NB4 (cell line): ENCODE measurements at places on chromosomes 2 and 18.

- DNase-seq = no peak
Observed at GRCh38 chr2:18078216-18078615, 199.7 kb downstream of the KCNS3 start.

DNA sequence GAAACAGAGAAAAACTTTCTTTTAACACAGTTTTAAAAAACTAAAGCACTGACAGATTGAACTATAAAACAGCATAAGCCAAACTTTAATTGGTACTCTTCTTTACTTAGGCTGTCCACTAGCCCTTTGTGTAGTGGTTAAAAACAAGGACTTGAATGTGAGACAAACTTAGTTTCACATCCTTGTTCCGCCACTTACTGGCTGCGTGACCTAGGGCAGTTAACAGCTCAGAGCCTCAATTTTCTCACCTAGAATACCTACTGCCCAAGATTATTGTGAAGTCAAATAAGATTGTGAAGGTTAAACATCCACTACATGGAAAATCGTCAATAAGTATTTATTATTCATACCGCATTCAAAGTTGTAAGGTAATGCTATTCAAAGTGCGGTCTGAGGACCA lies 2.0 kb downstream of the WDR35 start:
- DNase-seq = peak; percentile 33

DNA sequence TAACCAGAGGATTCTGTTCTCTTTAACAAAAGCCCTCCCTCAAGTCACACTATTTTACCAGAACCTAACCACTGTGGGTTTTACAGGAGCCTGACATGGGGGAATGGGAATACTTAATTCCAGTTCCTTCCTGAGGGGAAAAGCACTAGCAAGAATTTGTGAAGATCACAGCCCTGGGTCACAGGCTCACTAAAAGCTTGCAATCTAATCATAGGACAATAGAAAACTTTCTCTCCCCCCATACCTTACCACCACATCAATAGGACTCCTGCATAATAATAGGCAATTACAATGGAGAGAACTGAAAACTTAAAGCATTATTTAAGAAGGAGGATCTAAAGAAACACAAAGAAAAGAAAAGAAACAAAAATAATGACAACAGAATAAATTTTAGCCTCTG lies 225.8 kb upstream of the ZNF804A start:
- DNase-seq = no peak

GRCh38 chr2:8628866-8629209 lies 53.0 kb upstream of the ID2 start:
- no peak for DNase-seq

- DNase-seq = no peak
Observed at GRCh38 chr2:156864325-156864724, 393.2 kb upstream of the GALNT5 start.

- no peak for DNase-seq
Observed at GRCh38 chr2:42199626-42200025, 30.5 kb downstream of the EML4 start.

- DNase-seq = no peak
Observed at GRCh38 chr2:175929850-175930249, 72.2 kb downstream of the LNPK start.

GRCh38 chr2:140247451-140248195 lies 1467.4 kb upstream of the NXPH2 start:
- DNase-seq = no peak

- peak; percentile 87 for DNase-seq
Observed at GRCh38 chr2:168490015-168490874, 34.2 kb downstream of the CERS6 start.

GRCh38 chr2:236636261-236636660 lies 66.6 kb downstream of the ACKR3 start:
- no peak for DNase-seq

- no peak for DNase-seq
Observed at GRCh38 chr2:23235736-23236135, 149.2 kb upstream of the KLHL29 start.

GRCh38 chr2:147385600-147385999 lies 459.2 kb upstream of the ACVR2A start:
- DNase-seq = no peak

DNA sequence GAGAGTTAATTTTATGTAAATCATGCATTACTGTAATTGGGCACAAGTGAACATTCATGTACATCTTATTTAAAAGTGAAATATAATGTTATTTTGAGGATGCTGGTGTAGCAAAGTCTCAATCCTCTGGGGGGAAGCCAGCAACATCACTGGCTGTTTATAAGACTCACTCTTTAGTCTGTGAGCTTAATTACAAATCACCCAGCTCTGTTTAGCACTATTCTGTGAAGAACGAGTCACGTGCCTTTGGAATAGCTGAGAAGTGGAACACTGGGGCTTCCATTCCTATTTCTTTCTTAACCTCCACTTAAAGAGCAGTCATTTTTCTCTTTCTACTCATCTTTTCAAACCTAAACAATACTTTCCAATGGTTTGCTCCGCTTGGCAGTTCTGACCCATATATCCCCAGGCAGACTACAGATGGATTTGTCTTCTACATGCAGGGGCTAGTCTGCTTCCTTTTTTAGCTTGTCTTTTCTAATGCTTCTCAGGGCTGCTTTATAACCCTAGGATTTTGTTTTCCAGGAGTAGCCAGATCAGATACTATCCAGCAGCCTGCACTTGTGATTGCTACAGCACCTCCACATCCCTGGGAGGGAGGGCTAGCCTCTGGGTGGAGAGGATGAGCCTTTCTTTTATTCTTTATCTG lies 95.3 kb upstream of the CAVIN2 start:
- no peak for DNase-seq

DNA sequence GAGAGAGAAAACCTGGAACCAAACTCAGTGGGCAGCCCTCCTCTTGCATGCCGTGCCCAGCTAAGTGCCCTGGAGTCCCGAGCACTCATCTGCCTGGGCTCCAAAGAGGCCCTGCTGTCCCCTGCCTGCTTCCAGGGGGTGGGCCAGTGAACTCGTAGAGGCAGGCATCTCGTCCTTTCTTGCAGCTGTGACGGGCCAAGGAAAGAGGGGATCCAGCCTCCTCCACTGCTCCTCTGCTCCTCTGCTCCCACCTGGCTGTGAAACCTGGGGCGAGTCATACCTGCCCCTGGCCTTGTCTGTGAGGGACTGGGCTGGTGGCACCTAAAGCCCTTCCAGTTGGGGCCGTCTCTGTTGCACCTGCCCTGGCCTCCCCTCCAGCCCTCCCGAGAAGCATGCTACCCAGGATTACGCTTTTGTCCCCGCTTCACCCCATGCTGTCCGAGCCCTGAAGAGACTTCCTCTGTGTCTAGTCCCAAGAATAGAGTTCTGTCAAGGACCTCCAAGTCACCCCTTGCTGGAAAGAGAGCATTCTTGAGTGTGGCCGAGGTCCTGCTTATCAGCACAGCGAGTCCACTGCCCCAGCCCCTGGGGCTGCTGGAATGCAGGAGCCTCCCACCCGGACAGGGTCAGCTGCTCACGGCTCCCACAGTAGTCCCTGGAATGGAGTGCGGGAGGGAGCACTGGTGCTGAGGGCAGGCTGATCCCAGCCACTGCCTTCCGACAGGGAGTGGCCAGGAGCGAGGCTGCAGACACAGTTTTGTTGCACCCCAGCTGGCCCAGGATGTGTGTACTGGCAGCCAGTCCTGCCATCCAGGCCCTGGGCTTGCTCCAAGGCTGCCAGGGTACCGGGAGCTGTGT lies 14.3 kb downstream of the KCNK3 start:
- DNase-seq = no peak

- no peak for DNase-seq
Observed at GRCh38 chr2:11123001-11123809, 32.1 kb upstream of the SLC66A3 start.

DNA sequence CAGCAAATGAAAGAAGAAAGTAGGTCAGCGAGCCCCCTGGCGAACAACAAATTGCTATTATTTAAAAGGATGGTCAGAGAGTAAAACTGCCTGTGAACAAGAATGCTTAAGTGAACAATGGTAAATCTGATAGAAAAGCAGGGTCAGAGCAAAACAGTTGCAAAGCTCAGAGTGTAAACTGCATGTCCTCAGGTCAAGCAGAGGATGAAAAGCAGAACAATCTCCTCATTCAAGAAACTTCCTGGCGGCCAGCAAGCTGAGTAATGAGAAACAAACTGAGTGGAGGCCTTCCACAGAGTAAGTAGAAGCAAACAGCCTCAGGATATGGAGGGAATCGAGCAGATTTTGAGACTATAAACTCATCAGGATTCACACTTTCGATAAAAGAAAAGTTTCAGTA lies 117.9 kb downstream of the PPP1R1C start:
- no peak for DNase-seq

GRCh38 chr2:19806131-19806530 lies 95.7 kb downstream of the TTC32 start:
- DNase-seq = no peak

GRCh38 chr2:99719102-99719501 lies 229.3 kb upstream of the REV1 start:
- no peak for DNase-seq

DNA sequence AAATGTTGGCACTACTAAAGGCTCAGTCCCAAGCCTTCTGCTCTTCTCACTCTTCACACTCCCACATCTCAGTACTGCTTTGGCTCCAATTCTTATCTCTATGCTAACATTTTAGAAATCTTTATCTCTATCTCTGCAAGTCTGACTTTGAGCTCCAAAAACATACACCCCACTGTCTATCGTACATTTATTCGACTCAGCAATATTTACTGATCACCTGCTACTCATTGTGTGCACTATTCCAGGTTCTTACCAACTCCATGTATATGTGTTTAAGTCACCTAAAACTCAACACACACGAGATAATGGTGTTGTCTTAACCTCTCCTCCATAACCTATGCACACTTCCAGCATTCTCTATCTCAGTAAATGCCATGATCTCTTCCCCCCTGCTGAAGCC lies 268.2 kb upstream of the CRIM1 start:
- no peak for DNase-seq

DNA sequence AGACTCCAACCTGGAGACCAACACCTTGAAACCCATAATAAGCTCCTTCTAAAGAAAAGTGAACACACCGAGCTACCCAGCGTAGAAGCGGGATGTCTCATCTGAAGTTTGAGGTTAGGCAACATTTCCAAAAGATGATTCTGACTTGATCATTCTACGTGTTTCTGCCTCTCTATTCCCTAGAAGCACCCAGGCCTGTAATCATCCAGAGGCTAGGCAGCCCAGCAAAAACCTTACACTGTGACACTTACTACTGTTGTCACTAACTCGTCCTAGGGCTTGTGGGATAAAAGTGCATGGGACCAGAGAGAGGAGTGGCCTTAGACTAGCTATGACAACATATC lies 1.4 kb downstream of the ZBTB14 start:
- no peak for DNase-seq

DNA sequence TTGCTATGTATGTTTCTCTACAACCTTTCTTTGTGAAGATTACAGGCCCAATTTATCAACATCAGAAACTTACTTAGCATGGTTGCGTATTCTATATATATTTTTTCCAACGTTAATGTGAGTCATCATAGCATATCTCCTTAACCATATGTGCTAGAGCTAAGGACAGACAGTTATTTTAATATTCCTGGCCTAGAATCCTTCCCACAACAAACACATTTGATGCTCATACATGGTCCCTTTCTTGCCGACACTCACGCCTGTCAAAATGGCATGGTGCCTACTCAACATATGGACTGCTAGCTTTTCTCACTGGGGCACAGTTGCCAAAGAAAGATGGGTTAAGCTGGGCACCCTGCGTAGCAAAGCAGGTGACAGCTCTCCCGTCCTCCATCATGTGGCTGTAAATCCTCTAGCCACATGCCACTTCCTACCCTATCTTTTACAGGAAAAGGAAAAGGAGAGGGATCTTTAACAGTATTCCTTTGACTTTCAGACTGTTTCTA lies 75.2 kb upstream of the GALNT5 start:
- no peak for DNase-seq

GRCh38 chr2:199756743-199757142 lies 94.2 kb downstream of the FTCDNL1 start:
- no peak for DNase-seq

GRCh38 chr2:199690225-199690624 lies 160.8 kb downstream of the FTCDNL1 start:
- DNase-seq = no peak

- no peak for DNase-seq
Observed at GRCh38 chr2:20148426-20148922, 76.5 kb downstream of the SDC1 start.

DNA sequence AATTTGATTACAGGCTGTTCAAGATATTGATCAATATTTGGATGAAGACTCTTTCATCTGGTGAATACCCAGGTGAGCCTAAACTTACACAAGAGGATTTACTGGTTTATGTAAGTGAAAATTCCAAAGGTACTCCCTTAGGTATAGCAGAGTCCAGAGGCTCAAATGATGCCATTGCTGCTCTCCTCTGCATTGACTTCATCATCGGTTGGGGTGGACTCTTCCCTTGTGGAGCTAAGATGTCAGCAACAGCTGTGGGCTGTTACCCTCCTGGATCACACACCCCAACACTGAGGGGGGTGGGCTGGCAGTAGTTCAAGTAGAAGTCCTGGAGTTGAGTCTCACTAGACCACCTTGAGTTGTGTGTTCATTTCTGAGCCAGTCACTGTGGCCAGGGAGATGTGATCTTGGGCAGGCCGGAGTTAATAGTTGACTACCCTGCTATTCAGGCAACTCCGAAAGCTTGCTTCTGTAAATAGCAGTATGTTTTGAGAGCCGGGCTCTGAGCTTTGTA lies 236.9 kb downstream of the PTPRM start:
- no peak for DNase-seq

GRCh38 chr2:62074233-62074632 lies 121.7 kb upstream of the B3GNT2 start:
- DNase-seq = no peak

DNA sequence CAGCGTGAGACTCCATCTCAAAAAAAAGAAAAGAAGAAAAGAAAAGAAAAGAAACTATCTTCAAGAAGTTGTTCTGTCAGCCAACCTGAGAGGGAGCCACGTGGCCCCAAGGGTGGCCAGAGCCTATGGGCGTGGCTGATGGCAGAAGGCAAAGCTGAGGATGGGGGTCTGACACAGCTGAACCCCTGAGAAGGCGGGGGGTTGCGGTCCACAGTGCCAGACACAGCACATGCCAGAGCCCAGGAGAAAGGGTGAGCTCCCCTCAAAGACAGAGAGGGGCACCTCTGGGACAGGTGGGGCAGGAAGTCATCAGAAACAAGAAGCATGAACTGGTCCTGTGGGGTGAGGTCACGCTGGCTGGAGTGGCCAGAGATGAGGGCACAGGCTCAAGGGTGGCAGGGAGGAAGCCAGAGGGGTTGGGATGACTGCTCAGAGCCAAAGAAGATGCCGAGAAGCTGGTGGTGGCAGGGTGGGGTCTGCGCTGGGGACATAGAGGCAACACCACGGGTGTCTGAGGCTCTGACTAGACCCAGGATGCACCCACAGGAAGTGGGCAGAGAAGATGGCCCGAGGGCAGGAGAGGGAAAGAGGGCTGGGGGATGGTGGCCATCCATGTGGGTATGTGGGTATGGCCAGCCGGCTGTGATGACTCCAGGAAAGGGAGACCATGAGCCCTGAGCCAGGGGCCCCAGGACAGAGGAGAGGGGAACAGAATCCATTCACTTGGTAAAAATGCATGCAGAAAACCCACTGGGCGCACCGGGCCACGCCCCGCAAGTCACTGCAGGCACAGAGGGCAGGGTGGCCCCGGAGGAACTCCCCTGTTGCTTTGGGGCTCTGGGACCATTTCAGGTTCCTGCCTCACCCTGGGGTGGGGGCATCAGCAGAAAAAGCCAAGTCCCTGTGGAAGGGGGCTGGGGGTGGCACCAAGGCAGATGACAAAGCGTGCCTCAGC lies 8.4 kb downstream of the KIF1A start:
- DNase-seq = no peak
